ENCODE measurements at places on chromosomes 7 and 10. TPM values are rescaled to one million over a fixed set of nuclear protein-coding genes. Genes with fewer than 3 reads are reported as not detected.

GPR158 gene
- total RNA-seq = not detected

GRCh38 chr10:52774600-52775106 lies 2.1 kb upstream of the MBL2 start:
- DNase-seq = no peak

CCL24 gene
- not detected for total RNA-seq

- DNase-seq = no peak
Observed at GRCh38 chr10:30719832-30720231, 90.3 kb upstream of the LYZL2 start.

Data from kidney epithelial cell (primary cell).